SK-MEL-5 (cell line): ENCODE measurements at places on chromosomes 5 and 9.

DNA sequence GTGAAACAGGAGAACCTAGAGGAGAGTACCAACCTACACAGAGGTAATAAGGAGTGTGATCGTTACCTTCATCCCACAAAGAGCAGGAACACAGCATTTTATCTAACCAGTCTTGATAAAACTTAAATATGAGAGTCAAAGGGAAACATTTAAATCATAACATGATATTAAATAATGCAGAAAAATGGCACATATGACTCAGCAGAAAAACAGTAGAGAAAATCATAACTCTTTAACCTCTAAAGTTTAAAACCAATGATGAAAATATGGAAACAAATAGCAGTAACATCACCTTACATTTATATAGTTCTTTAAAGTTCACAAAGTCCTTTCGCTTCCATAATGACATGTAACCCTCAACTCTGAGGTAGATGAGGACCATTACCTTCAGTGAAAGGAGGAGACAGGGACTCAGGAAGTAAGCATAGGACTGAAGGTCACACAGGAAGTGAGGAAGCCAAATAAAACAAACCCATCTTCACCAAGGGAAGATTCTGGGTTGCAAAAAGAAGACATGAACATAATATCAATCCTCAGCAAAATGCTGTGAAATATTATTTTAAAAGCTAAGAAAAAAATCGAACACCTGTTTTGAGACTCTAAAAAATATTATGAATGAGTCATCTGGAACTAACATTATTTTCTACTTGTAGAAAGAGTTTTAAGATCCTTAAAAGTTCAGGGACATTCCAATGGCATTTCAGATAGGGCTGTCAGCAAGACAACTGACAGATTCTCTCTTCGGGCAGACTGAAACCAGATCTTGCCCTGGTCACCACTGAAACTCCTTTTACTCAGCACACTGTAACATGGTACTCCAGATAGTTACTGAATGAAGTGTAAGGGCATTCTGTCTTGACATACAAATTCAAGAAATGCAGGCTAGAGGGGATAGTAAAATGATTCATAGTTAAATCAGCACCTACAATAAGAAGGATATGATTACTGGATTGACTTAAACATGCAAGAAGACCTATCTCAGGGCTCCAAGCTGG lies 148.5 kb downstream of the EPB41L4A start:
- DNase-seq: no peak

DNA sequence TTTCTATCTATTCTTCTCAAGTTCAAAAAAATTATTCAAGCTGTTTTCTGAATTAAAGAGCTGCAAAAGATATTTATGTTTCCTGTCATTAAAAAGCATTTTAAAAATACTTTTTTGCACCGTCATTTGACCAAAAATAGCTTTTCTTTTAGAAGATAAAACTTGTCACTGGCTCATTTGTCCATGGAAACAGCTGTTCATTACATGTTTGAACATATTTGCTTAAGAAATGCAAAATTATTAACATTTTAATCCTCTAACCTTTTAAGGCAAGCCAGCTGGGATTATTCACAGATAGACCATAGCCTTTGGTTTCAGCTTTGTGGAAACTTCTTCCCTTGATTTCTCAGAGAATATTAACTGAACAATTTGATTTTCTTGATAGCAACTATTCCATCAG lies 393.9 kb downstream of the TUSC1 start:
- no peak for DNase-seq

DNA sequence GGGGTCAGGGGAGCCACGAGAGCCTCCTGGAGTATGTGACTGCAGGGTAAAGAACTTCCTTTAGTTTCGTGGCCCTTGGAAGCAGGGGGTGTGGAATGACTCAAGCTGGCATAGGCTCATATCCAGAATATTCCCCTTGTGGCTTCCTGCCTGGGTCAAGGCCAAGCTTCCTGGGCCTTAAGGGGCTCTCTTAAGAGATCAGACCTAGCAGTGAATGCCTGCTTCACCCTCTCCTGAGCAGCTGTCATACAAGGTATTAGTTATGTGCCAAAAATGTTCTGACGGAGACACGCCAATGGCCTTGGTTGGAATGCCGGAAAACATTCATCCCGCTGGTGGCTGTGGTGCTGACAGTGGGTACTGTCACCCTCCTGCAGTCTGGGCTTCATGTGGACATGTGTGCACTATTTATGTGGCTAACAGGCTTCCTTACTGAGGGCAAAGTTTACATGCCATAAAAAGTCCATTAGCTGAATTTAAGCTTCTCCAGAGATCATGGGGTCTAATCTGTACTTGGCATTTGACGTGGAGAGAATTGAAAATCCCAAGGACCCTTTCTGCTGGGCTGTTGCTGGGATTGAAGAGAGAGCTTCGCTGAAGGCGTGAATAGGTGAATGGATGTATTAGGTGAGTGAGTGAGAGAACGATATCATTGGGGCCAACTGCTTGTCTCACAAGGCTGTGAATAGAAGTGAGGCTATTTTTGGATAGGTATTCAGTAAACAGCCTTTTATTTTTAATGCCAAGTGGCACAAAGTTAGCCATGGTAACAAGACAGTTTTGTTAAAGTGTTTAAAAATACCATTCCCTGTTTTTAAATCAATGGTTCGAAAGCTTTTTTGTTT lies 156.8 kb downstream of the MACROH2A1 start:
- no peak for DNase-seq

DNA sequence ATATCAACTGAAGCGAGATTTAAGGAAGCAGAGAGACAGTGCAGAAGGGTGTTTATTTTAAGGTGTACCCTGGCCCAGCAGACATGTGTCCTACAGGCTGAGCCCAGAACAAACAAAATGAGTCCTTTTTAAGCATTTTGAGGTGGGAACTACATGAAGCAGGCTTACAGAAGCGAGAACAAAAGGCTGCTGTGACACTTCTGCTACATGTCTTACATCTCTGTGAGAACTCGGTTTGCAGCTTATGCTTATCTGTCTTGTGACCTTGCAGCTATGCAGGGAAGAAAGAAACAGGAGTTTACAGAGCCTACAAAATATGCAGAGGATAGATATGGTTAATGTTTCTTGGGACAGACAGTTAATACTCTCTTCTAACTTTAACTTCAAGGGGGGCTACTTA lies 295.9 kb downstream of the CEMIP2 start:
- DNase-seq: no peak

- DNase-seq: no peak
These were observed 42.7 kb downstream of the CAMK2A start for GRCh38 chr5:150246835-150247234.

- peak; percentile 26 for DNase-seq
These were observed 89.4 kb downstream of the SLC44A1 start for GRCh38 chr9:105333811-105334210.

DNA sequence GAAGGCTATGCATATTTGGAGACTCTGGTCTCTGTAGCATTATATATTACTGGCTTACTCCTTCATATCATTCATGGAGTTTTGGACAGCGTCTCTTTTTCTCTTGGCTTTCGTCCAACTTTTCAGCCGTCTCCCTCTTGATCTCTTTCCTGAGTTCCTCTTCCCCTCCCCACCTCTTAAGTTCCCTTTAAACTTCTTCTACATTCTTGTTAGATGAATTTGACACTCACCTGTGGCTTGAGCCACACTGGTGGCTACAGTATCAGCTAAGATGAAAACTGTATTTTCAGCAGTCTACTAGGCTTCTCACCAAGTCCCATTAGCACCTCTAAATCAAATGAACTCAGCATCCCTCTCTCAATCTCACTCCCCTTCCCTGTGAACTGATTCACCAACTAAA lies 128.1 kb downstream of the STARD4 start:
- peak; percentile 31 for DNase-seq

GRCh38 chr5:13508559-13508958 lies 435.9 kb downstream of the DNAH5 start:
- DNase-seq: no peak

DNA sequence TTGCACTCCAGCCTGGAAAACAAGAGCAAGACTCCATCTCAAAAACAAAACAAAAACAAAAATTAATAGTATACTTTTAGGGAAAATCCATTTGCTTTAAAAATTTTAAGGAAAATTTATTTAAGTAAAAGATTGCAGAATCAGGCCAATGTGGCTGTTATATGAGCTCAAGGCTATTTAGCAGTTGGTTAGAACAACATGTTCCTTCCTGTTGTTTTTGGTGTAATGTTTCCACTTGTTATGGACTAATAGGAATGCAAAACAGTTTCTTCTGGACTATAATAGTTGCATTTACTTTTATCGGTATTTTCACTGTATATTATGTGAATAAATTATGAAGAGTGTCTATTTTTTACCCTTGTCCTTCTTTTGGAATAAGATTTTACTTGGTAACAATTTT lies 3.0 kb upstream of the CDC42SE2 start:
- DNase-seq: no peak

DNA sequence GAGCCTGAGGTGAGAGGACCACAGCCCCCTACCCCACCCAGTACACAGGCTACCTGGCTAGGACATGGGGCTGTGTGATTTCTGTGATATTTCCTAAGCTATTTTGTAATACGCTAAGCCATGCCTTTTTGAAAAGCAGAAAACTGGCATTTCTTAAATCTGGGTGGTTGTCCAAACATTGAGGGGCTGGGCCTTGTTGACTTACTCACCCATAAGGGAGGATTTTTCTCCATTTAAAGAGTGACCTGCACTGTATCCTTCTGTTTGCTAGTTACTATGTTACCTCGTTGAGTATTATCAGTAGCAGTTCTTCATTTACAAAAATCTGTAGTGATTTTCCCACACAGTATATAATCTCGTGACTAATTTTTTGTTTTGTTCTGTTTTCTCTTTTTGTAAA lies 117.5 kb upstream of the OTULINL start:
- DNase-seq: no peak

DNA sequence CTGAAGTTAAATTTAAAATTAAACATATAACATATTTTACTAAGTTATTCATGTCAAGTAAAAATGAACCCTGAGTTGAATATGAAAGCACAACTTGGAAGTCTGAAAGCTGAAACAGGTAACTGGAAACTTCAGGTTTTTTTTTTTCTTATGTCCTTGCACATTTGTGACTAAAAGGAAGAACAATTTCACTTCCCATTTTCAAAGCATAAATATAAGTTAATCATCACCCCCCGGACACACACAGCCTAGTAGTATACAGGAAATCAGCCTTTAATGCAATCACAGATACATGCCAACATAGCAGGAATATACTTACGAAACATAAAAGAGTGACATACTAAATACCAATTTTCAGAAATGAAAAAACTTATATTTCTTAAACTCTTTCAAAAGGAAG lies 225.9 kb downstream of the RFX3 start:
- no peak for DNase-seq

- DNase-seq: no peak
These were observed 87.6 kb downstream of the FBXO38 start for GRCh38 chr5:148471379-148471778.

DNA sequence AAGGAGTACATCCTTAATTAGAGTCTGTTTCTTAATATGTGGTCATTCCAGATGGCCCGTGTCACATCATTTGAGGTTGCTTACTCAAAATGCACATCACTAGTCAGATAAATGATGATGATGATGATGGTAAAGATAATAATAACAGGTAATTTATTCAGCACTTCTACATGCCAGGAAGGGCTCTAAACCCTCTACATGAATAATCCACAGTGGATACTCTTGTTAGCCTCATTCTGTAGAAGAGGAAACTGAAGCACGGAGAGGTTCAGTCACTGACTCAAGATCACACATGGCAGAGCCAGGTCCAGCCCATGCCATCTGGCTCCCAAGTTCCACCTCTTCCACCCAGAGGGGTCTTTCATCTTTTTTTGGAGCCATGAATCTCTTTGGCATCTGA lies 11.7 kb downstream of the SH3PXD2B start:
- DNase-seq: no peak

DNA sequence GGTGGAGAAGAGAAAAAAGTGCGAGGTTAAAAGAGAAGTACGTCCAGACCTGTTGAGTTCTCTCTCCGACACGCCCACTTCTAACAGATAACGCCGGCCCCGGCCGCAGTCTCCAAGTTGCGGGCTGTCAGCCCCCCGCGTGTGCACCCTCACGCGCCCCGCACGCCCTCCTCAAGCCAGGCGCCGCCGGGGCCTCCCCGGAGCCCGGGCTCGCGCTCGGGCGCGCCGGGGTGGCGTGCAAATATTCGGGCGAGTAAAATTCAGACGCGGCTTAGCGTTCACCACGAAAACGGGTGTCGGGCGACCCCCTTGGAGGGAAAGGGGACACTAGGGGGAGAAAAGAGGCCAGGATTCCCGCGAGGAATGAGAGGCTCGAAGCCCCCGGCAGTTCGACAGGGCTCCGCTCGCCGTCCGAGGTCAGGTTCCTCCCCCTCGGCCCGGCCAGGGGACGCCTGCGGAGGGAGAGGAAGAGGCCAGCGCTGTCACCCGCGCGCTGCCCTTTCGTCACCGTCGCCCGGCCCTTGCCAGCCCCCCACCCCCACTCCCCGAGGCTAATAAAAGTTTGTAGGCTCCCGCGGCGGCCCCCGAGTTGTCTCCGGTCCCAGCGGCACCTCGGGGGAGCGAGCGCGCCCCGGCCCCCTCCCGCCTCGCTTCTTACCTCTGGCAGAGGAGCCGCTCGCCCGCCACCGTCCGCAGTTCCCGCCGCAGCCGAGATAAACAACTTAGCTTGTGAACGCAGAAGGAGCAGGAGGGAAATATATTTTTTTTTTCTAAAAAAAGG lies 743 bp downstream of the NR3C1 start:
- peak; percentile 35 for DNase-seq

DNA sequence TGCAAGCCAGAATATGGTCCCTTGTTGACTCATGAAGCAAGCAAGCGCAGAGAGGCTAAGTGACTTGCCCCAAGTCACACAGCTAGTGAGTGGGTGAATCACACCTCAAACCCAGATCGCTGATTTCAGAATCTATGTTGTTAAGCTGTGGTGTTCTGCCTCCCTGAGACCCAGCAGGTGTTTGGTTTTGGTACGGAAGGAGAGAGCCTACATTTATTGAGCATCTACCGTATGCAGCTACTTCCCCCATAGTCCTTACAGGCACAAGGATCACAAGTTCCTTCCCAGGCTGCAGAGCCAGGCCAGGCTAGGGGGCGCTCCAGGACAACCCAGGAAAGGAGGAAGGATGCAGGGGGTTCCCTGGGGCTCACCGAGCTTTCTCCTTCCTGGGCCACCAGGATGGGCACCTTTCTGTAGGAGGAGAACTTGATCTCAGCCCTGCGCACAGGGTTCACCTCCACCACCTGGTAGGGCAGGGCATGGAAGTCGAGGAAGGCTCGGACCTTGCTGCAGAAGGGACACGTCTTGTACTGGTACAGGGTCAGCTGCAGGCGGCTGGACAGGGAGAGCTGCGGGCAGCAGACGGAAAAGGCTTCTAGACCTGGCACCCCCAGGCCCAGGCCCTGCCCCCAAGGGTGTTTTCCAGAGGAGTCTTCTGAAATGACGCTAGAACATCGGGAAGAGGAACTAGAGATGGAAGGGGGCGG lies 2.5 kb downstream of the PTGES2 start:
- DNase-seq: peak; percentile 80

DNA sequence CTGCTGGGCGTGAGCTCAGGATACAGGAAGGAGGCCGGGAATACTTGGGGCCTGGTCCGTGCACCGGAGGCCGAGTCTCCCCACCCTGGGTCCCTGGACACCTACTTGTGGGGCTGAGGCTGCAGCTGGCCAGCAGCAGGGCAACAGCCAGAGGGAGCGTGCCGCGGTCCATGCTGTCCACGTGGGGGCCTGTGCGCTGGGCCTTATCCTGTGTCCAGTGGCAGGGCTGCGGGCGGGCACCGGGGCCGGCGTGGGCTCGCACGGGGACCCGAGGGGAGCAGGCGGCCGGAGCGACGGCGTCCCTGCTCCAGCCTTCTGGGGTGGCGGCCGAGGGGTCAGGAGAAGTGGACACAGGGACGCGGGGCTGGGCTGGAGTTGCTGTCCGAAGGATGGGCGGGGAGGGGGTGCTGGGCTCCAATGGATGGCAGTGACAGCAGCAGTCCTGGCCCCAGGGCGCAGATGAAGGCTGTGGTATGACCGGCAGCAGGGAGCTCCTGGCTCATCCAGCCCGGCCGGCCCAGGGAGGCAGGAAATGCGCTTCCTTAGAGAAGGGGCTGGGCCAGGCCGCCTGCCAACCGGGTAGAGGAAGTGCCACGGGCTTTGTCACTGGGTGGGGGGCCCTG lies at the start of gene ENG:
TSS of gene ENG (minus strand) at position 475 of the 623 bp plus-strand sequence. CDS start at position 172, 303 bp downstream.
- peak; percentile 52 for DNase-seq
